ENCODE measurements at places on chromosomes 3 and 15. TPM values are rescaled to one million over a fixed set of nuclear protein-coding genes. Genes with fewer than 3 reads are reported as not detected.

Gene MNS1
- total RNA-seq: 0.13 TPM

Gene MESP2
- total RNA-seq: not detected

Gene DHX30
- 63.3 TPM for total RNA-seq

GRCh38 chr15:29968895-29969561, 113.7 kb upstream of the GOLGA8J start:
- no peak for DNase-seq

GRCh38 chr3:78976200-78976599, 791.6 kb downstream of the ROBO1 start:
- DNase-seq: no peak

DNA sequence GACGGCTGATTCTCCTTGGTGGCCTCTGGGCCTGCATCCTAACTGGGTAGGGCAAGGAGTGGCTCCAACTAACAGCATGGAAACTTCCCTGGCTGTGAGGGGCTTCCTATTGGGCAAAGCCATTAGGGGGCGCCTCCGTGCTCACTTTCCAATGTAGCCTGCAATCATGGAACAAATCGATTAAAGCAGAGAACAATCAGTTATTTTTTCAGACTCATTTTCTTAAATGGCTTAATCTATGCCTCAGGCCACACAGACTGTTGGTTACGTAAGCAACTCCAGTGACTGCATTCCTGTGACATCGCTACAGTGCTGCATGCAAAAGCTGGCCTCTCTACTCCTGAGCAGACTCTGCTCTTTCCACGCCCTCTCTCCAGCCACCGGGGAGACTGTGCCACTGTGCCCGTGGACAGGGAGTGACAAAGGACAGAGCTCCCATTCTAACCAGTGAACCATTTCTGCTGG, 278.9 kb downstream of the KLF13 start:
- DNase-seq: no peak
